ENCODE measurements at places on chromosomes 1 and 21.

DNA sequence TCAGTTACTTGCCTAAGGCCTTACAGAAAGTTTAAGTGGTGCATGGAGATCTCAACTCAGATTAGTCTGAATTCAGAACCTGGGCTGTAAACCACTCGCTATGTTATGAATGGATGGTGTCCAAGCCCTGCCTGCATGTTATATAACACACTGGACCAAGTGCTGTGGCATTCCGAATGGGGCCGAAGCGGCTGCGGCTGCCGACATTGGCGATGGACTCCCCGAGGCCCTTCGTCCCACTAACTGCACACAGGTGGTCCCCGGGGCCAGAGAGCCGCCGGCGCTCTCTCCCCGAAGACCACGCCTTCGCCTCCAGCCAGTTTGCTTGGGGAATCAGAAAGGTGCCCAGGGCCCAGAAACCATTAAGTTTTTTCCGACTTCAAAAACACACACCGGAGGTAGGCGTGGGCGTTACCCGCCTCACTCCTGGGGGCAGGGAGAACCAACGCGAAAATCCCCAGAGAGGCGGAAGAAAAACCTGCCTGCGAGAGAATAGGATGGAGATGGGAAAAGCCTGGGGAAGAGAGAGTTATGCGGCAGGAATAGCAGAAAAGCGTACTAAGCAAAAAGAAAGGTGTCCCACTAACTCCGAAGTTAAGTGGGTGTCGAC, 579 bp upstream of the TENT5C start:
- peak; percentile 8 for DNase-seq

DNA sequence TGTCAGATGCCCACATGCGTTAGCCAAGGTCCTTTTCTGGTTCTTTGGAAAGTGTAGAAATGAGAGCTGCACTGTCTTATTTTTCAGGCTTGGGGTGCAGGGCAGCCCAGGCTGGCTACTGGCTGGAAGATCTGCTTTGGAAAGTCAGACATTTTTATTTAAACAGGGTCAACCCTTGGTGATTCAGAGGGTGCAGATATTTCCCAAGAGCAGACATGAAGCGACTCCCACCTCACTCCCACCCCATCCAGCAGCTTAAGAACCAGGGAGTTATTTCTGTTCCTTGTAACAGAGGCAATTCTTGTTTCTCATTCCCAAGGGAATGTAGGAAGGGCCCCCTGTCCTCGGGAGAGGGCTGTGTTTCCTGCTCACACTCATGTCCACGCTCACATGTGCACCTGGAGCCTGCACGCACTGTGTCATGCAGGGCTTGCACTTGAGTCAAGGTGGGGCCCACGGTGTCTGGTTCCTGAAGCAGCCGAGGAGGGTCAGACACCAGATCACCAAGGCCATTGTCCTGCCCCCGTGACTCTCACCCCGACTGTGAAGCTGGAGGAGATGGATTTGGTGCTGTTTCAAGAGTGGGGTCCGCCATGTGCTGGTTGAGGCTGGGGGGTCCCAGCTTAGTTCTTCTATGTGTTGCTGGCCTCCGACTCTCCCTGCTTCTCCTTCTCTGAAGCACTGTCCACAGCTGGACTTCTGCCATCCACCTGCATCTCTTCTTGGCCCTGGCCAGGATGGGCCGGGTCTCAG, 992 bp downstream of the S100A7A start:
- no peak for DNase-seq

- DNase-seq = no peak
These were observed 20.7 kb upstream of the WNT4 start for GRCh38 chr1:22163564-22163963.

DNA sequence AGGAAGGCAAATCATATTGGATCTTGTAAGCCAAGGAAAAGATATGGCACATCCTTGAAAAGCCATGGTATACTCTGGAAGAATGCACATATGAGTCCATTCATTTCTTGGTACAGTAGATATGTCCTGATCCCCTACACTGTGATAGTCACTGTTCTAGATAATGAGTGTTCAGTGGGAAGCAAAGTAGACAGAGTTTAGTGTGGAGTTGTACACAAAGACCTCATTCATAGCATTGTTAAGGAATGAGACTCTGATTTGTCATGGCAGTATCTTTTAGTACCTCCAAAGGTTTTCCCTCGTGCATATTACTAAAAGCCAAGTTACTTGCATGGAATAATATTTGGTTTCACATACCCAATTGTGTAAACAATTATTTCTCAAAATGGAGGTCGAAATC, 204.7 kb downstream of the NFIA start:
- DNase-seq = no peak

GRCh38 chr1:220544901-220545303, 17.0 kb downstream of the MARK1 start:
- no peak for DNase-seq

DNA sequence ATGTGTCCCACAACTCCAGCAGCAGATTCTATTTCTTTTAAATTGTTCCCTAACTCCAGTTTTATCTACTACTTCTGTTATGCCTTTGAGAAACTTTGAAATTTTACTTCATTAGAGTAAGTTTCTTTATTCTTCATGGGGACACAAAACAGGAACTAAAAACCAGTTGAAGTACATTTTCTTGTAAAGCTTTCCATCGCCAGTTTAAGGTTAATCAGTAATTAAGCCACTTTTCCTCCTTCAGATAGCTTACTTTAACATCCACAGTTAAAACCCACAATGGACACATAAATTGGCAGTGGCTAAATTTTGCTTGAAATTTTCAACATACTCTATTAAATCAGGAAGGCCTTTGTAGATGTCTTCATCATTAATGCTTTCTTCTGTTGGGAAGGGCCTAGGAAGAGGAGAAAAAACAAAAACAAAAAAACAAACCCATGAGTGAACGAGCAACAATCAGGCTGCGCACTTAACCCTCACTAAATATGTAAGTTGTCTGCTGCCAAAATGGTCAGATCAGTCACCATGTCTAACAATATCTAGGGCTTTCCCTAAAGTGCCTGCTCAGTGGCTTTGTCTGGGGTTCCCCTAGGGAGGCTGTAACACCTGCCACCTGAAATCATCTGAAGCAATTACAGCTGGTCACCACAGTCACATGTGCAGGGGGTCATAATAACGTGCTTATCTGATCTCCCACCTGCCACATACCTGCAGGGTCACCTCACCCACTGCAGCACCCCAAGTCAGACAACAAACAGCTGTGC, 187.9 kb downstream of the VAV3 start:
- no peak for DNase-seq

- DNase-seq = no peak
These were observed 3.1 kb upstream of the NID1 start for GRCh38 chr1:236067854-236068454.

GRCh38 chr1:247444571-247444970, 13.3 kb downstream of the OR2B11 start:
- DNase-seq = no peak

GRCh38 chr1:93844262-93845045, 34.6 kb downstream of the DNTTIP2 start:
- peak; percentile 77 for DNase-seq

- DNase-seq = no peak
These were observed 8.3 kb upstream of the ADAM15 start for GRCh38 chr1:155042789-155043188.

DNA sequence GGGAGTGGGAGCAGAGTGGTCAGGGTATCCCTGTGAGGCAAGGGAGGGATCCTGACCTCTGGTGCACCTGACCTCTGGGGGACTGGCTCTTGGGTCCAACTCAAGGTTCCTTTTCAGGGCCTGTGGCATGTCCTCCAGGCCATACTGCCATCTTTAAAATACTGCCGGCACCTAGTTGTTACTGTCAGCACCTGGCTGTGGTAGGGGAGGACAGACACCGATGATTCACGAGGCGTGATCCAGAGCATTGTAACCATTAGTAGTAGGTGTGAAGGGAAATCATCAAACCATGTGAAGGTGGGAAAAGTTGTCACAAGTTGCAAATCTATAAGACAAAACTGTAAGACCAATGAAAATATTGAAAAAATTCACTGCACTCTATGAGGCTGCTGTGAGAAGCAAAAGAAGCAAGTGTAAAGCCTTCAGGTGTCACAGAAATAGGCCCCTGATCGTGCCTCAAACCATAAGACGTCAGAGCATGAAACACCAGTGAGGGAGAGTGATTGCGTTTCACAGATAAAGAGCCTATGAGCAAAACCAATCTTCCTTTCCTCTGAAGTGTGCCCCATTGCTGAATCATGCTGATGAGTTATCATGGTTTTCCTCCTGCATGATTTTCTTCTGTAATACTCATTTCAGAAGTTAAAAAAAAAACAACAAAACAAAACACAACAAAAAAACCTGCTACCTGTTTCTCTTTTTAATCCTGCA, 55.3 kb downstream of the CDC7 start:
- peak; percentile 87 for DNase-seq

- DNase-seq = no peak
These were observed 153.4 kb downstream of the ETS2 start for GRCh38 chr21:38958940-38959691.

DNA sequence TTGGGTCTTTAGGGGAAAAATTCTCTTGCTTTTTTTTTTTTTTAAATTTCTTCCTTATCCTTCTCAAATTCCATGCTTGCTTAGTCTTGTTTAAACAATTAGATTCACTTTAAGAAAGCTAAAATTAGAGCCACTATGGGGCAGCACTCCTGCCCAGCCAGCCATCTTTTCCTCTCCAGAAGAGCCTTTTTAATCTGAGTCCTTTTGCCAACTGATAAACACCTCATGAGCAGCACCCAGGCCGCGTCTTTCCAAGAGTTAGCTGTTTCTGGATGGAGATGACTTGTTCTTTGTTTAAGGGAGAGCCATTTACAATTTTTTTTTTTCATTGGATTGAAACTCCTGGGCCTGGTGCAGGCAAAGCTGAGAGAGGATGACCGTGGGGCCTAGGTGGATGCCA, 53.3 kb upstream of the TSPAN2 start:
- no peak for DNase-seq

GRCh38 chr1:232599178-232600041, 30.5 kb downstream of the SIPA1L2 start:
- no peak for DNase-seq

GRCh38 chr1:246565751-246566127, 322 bp downstream of the TFB2M start:
- no peak for DNase-seq

DNA sequence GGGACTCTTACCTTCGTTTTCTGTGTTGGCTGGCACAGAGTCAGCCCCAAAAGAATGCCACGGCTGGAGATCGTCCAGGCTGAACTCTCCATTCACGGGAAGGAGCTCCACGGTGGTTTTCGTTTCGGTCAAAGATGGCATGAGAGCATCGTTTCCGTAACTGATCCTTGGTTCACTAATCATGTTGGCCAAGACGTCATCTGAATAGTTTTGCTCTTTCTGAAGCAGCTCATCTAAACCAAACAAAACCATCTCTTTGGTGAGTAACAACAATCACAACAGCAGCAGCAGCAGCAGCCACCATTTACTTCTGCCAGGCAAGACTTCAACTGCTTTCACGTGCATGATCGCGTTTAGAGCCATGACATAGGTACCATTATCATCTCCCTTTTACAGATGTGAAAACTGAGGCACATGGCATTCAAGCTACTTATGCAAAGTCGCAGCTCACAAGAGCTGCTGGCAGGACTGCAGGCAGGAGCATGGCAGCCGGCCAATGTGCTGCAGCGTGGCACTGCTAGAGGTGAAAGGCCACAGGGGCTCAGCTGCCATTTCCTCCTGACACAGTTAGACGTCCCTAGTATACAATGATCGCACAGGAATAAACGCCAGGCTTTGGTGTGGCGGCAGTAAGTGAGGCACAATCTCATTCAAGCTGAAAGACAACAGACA, 177.1 kb downstream of the GABPA start:
- DNase-seq = no peak

- DNase-seq = no peak
These were observed 12.9 kb downstream of the ARHGEF16 start for GRCh38 chr1:3467096-3468036.

GRCh38 chr1:73782901-73783300, 415.1 kb downstream of the LRRIQ3 start:
- DNase-seq = no peak

DNA sequence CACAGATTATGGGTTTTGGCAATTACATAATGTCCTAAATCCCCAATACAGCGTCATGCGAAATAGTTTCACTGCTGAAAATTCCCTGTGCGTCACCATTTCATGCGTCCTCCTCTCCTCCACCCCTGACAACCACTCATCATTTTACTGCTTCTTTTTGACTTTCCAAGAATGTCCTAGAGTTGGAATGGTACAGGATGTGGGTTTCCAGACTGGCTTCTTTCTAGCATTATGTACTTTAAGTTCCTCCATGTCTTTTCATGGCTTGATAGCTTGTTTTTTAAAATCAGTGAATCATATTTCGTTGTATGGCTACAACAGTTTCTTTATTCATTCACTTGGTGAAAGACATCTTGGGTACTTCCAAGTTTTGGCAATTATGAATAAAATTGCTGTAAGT, 7.4 kb downstream of the NBPF3 start:
- no peak for DNase-seq

- peak; percentile 69 for DNase-seq
These were observed 4.9 kb downstream of the AHDC1 start for GRCh38 chr1:27598902-27599528.

DNA sequence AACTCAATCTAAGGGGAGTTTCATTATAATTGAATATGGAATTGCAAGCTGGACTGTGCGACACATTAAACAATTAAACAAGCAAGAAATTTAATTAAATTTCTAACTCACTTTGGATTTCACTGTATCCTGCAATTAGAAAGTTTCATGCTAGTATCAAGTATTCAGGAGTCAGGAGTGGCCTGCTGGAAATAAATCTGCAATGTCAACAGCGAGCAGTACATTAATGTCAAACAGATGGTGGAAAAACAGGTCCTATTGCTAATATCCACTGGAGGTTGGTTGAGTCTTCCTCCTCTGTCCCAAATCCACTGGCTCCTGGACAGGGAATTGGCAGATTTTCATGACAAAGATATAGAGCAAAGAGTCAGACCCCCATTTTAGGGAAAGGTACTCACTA, 237.1 kb downstream of the VAV3 start:
- DNase-seq = no peak

GRCh38 chr1:203177036-203177405, 1.4 kb upstream of the MYBPH start:
- no peak for DNase-seq

GRCh38 chr1:12600880-12601633, 17.0 kb downstream of the DHRS3 start:
- DNase-seq = peak; percentile 64

- no peak for DNase-seq
These were observed 2.4 kb downstream of the TFAP2E start for GRCh38 chr1:35575416-35575958.

GRCh38 chr1:183648042-183648441, 5.1 kb downstream of the APOBEC4 start:
- DNase-seq = no peak

DNA sequence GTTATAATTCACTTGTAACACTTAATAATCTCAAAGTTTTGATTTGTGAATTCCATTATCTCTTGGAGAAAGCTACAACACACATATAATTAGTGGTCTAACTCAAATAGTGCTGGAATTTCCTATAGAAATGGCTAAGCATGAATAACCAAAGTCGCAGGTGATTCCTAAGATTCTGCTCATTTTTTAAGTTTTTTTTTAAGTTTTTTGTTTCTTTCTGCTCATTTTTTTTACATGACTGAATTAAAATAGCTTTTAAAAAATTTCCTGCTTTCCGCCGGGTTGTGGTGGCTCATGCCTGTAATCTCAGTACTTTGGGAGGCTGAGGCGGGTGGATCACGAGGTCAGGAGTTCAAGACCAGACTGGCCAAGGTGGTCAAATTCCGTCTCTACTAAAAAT, 90.4 kb downstream of the APP start:
- DNase-seq = no peak

- no peak for DNase-seq
These were observed 206.3 kb upstream of the NR5A2 start for GRCh38 chr1:199821029-199821779.
